ENCODE measurements at places on chromosomes 6 and 20.

DNA sequence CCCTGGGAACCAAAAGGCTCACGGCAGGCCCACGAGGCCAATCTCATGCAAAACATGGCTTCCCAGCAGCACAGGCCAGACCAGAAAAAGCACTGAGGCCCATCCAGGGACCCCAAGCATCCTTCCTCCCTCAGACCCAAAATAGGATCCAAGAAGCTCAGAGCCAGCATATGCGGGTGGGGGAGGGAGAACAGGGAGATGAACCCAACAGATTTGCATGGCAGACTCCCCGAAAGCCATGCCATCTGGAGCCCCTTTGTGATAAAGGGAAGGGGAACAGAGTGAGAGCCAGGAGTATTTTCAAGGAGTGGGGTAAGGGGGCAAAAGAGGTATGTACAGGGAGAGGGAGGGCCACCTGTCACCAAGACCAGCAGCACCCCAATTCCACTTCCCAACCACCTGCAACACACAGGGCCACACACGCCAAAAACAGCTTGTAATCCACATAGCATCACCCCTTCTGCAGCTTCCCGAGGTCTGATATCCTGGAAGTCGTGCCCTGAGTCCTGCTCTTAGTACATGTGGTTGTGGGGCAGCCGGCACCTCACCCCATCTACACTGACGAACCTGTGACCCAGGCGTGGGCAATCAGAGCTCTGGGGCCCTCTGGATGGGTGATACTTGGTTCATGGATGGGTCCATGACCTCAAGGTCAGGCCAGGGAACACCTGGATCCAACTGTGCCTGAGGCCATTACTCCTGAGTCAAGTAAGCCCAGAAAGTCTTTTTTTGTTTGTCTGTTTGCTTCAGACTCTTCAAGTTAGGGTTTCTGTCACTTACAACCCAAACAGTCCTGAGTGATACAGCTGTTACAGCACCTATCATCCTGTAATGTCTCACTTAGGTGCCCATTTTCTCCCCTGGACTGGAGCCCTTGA lies 24.4 kb downstream of the PREX1 start:
- DNase-seq, result no peak

- peak; percentile 56 for DNase-seq
Measured at GRCh38 chr6:90284236-90285041, 12.2 kb downstream of the BACH2 start.

GRCh38 chr6:121896363-121896762 lies 460.9 kb downstream of the GJA1 start:
- no peak for DNase-seq

- DNase-seq, result peak; percentile 74
Measured at GRCh38 chr6:30955367-30956042, 14.7 kb downstream of the MUCL3 start.

DNA sequence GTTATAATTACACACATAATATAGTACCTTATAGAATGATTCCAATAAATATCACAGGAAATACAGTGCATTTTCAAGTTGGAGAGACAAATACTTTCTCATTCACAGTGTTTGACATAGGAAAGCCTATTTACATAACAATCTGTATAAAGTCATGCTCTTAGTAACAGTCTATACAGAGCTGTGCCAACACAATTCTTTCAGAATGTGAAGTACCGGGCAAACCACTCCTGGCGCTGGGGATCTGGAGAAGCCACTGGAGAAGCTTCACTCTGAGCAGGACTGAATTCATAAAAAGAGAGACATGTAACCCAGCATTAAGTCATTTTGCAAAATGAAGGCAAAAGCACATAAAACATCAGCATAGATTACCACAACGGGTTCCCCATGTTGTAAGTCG lies 24.9 kb upstream of the MCM9 start:
- no peak for DNase-seq

- DNase-seq, result no peak
Measured at GRCh38 chr20:41034239-41034638, 5.6 kb downstream of the TOP1 start.

- DNase-seq, result no peak
Measured at GRCh38 chr20:23347791-23348190, 2.8 kb upstream of the NXT1 start.

GRCh38 chr6:162873537-162873936 lies 145.8 kb downstream of the PACRG start:
- no peak for DNase-seq
